CD4-positive, alpha-beta T cell treated with Interleukin-4 for 1 hour (primary cell): ENCODE measurements at places on chromosomes 1 and 21.

DNA sequence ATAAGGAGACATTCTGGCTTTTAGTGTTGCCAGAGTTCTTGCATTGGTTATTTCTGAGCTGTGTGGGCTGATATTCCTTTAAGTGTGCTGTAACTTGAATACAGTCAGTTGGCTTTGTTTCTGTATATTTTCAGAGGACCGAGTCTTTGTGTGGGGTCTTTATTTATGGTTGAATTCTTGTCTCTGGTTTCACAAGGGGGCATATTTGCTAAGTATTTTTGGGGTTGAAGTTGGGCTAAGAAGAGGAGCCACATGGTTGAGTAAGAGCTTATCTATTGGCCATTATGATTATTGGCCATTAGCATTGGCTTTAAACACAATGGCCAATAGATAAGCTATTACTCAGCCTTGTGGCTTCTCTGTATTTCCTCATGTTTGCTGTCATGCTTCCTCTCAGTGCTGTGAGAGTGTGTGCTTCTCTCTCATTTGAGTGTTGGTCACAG is 26.3 kb upstream of the PTGFR start:
- DNase-seq, result no peak

GRCh38 chr1:109631513-109632505 is 12.2 kb downstream of the AMPD2 start:
- DNase-seq, result no peak

DNA sequence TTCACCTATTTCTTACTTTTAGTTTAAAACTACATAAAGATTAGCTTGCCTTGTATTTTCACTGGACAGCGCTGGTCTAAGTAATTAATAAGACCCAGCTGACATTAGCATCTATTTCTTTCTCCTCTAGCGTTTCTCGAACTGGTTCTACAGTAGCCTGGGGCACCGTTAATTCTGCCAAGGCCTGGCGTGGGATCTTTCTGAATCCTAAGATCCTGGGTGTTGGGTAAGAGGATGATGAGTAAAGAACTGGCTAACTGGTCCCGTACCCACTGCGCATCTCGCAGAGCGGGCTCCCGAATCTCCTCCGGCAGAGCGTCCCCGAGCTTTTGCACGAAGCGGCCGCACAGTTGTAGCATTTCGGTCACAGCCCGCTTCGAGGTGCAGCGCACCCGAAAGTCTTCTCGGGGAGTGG is 309 bp downstream of the NSL1 start:
- DNase-seq, result no peak

DNA sequence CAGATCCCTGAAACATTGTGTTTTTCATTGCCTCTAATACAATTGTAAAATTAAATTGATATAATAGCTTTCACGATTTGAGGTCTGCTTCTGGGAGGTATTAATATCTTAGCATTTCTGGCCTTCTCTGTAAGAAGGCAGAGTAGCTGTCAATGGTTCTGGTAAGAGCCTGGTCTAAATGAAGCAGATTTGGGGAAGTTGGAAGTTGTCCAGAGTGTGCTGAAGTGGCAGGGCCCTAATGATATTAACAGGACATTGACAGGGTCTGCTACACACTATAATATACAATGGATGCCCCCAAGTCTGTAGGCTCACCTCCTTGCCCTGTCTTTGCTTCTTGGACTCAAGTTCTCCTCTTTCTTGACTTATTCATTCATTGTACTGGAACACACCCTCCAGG is 99.5 kb downstream of the C4BPA start:
- DNase-seq, result no peak

- DNase-seq, result no peak
Measured at GRCh38 chr1:226678251-226678650, 60.8 kb downstream of the ITPKB start.

DNA sequence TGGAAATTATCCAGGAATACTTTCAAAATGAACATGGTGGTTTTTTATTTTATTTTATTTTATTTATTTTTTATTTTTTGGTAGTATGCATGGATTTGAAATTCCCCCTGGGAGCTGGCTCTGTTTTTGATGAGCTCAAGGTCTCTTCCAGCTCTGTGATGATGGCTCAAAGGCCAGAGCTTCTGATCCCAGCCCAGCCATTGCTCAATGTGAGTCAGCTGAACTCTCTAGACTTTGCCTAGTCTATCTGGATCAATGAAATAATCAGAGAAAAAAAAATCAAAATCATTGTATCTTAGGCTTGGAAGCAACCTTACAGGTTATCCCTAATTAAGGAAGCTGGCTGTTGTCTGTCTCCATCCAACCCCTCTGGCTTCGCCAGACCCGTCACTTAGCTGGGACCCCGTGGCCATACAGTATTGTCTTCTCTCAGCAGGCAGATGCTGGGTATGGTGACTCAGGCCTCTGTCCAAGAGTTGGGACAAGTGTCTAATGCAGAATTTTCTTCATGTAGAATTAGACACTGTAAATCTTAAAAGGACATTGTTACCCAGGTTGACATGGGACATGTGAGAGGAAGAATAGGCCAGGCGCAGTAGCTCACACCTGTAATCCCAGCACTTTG is 90.2 kb upstream of the LPGAT1 start:
- no peak for DNase-seq

GRCh38 chr1:212529211-212529741 is 79.3 kb upstream of the ATF3 start:
- no peak for DNase-seq

DNA sequence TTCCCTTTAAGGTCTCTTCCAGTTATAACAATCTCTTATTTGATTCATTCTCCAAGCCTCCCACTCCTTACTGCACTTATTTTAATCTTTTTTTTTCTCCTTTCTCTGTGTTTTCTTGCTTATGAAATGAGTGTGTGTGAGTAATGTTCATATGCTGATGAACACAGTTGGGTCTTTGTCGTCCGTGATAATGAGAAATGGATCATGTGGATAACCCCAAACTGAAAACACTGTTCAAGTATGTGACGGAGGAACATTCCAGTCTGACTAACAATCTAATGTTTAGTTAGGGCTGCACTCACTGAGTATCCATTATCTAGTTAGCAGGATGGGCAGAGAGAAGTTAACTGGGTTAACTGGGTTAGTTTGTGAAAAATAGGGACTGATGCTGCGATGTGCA is 253.1 kb upstream of the DUSP10 start:
- no peak for DNase-seq

GRCh38 chr1:164774819-164775654 is 216.1 kb downstream of the PBX1 start:
- no peak for DNase-seq

DNA sequence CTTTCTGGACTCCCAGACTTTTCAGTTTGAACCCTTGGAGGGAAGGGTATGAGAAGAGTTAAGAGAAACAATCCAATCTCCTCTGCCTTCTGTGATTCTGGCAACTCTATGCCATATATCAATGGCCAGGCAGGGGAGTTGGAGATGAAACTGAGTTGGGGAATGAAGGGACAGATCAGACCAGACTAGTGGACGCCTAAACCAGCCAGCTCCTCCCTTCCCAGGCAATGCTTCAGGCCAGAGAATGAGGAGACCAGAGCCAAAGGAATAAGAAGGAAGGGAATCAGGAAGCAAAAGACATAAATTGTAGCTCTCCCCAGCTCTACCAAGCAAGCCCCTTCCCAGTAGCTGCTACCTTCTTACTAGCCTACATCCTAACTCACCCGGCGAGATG is 22.7 kb downstream of the PLEKHA6 start:
- no peak for DNase-seq

DNA sequence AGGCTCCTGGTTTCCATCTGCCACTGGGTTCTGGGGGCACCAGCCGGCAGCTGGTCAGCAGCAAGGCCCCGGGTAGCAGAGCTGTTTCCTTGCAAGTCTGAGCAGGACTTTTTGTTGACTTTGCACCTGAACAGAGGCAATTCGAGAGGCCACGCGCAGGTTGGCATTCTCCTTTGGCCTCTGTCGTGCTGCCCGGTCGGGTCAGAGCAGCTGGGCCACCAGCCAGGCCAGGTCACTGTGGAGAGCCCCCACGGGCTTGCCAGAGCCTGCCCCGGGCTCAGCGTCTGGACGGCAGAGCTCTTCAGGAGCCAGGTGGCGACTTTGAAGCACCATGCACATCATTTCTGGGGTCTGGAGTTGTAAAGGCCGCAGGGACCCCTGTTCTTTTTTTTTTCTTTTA is 28.4 kb upstream of the TMEM52 start:
- DNase-seq, result no peak

GRCh38 chr21:36465478-36465877 is 14.4 kb downstream of the CLDN14 start:
- DNase-seq, result no peak

GRCh38 chr1:18681423-18681835 is 50.8 kb downstream of the PAX7 start:
- peak; percentile 25 for DNase-seq

GRCh38 chr1:221527886-221528624 is 213.8 kb downstream of the DUSP10 start:
- DNase-seq, result no peak

DNA sequence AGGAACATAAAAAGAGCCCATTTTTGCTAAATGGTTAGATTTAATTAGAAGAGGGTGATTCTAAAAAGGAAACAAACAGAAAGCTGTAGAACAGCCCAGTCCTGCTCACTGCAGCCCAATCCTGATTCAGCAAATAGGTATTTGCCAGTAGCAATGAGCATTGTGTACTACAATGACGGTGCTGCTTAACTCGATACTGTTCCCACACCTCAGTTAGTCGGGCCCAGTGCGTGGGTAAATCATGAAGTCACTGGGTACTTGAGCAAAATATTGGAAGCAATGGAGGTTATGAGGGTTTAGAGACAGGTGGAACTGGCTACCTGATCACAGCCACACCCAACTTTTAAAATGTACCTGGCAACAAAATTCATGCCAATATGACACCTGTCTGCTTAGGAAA is 101.5 kb upstream of the ADGRL2 start:
- DNase-seq, result no peak
